ENCODE measurements at places on chromosomes 16 and 17.
A peak's percentile ranks its signal among the peaks of the same experiment; 100 is the strongest.

- DNase-seq, result no peak
Observed at GRCh38 chr17:3276126-3276525, 22.0 kb downstream of the OR3A1 start.

GRCh38 chr17:50922721-50923405 is 56.7 kb upstream of the TOB1 start:
- DNase-seq, result no peak

- no peak for DNase-seq
Observed at GRCh38 chr17:2453325-2453724, 52.5 kb upstream of the MNT start.

DNA sequence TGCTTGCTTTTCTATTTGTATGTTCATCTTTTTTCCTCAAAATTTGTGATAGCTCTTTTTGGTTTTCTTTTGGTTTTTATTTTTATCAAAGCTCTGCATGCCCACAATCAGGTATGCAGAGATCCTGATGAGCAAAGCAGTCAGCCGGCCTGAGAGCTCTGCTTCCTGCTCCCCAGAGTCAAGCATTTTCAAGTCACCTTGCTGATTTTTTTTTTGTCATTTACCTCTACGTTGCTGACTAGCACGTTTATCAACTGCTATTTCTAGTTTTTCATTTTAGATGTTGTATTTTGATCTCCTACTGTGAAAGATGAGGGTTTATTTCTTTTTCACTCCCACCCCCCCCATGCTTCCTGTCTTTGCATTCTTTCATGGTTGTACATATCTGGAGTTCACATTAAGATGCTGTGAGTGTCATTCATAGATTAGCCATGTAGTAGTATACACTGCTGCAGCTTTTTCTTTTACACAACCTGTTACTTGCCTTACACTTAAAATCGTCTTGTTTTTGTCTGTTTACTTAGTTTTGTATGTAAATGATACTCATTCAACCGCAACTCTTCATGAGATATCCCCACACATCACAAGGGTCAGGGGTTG is 196.2 kb downstream of the LGALS9B start:
- DNase-seq, result no peak

- DNase-seq, result no peak
Observed at GRCh38 chr16:89200850-89201411, 594 bp upstream of the SLC22A31 start.

GRCh38 chr16:83574388-83574787 is 233.4 kb upstream of the HSBP1 start:
- no peak for DNase-seq

- no peak for DNase-seq
Observed at GRCh38 chr16:73385696-73386095, 337.8 kb upstream of the ZFHX3 start.

DNA sequence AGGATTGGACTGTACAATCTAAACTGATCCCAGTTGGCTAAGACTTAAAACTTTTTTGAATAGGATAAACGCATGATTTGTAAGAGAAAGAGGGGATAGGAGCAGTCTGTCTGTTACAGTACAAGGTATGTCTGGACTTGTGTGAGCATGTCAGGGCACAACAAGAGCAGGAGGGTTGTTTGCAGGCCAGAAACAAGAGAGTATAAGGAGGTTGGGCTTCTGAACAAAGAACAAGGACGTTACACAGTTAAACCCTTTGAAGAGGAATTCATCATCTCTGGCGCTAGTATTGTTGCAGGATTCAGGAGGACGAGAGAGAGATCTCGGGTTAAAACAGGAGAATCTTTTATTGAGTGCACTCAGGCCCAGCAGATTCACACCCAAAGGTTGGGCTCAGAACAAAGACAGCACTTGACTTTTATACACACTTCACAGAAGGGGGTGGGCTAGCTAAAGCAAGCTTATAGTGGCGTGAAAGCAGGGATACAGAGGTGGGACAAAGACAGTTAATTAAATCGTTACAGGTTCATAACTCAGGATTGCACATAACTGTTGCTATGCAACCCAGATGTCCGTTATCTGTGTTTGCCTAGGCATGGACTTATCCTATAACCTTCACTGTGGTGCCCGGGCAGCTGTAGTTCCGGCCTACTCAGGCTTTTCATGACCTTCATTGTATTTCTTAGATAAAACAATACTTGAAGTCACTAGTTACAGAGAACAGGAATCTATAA is 34.3 kb downstream of the SEC14L1 start:
- DNase-seq, result no peak

GRCh38 chr16:67146523-67147357 is 4.1 kb downstream of the B3GNT9 start:
- no peak for DNase-seq

DNA sequence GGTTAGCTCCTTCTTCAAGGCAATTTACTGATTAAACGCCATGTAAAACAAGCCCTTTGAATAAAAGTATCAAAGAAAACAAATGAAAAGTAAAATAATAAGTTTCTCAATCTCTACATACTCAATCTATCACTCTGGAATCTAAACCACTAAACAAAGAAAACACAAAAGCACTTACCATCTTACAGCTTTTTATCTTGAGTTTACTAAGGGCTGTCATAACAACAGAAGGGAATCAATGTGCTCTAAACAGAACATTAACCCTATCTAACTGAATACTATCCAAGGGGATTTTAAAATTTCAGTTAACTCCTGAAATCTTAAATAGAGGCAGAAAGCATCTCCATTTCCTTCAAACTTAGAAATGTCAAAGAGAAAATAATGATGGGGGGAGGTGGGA is 3.4 kb downstream of the SKA2 start:
- no peak for DNase-seq

DNA sequence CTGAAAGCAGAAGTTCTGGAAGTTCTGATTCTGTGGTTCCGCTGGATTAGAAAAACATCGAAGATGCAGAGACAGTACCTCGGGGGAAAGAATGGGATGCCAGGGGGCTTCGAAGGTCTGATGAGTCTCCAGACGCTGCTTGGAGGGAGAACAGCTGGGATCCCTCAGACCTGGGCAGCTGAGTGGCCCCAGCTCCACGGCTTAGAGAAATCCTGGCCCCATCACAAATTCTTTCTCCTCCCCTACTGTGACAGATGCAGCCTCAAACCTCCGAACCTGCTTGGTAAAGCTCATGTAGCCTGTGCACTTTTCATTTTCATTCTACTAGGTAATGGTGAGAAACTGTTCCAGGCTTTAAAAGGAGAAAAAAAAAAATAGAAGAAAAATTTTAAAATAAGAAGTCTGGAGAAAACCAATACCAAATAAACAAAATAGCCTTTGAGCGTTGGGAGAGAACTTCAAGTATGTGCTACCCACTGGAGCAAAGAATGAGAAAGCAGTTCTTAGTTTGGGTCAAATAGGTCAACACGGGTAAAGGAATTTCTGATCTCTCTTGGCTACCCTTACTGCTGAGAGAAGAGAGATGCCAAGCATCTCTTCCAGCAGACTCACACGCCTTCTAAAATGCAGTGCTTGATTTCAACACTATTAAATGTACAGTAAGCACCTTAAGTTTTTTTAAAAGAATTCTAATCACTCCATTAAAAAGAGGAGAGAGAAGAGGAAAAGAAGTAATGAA is 19.9 kb downstream of the MAF start:
- no peak for DNase-seq

- no peak for DNase-seq
Observed at GRCh38 chr17:70074956-70075355, at the start of gene KCNJ16. TSS of gene KCNJ16 (plus strand) at chr17:70075225. CDS start at chr17:70132088, 56,863 bp downstream.

DNA sequence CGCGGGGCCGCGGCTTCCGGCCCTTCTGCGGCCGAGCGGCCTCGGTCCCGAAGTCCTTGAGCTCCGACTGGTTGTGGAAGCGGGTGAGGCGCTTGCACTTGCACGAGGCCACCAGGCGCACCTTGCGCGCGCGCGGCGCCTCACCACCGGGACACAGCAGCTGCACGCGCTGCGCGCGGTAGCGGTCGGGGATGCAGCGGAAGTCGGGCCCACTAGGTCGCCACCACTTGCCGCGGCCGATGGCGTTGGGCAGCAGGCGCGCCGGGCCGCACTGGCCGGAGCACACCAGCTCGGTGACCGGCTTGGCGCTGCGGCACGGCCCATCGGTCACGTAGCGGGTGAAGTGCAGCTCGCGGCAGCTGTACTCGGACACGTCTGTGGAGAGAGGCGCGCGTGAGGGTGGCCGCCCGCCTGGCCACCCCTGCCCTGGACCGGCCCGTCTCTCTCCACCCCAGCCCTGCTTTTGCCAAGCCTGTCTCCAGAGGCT is 3.2 kb downstream of the SOST start:
- DNase-seq, result no peak

- no peak for DNase-seq
Observed at GRCh38 chr16:52256310-52257078, 290.4 kb downstream of the TOX3 start.

GRCh38 chr16:70749681-70750601 is 51.0 kb downstream of the VAC14 start:
- no peak for DNase-seq

- DNase-seq, result peak; percentile 30
Observed at GRCh38 chr16:56423584-56424403, 1.6 kb downstream of the AMFR start.

- no peak for DNase-seq
Observed at GRCh38 chr17:59234631-59235030, 14.3 kb downstream of the GDPD1 start.

GRCh38 chr17:68057531-68057952 is 22.0 kb downstream of the KPNA2 start:
- DNase-seq, result no peak

- no peak for DNase-seq
Observed at GRCh38 chr16:62545039-62545438, 508.8 kb upstream of the CDH8 start.

- no peak for DNase-seq
Observed at GRCh38 chr16:30142672-30143346, 19.8 kb upstream of the MAPK3 start.

GRCh38 chr17:514584-514983 is 162.0 kb upstream of the RPH3AL start:
- DNase-seq, result no peak

- DNase-seq, result peak; percentile 70
Observed at GRCh38 chr17:49887086-49887743, 39.3 kb upstream of the TAC4 start.

GRCh38 chr16:825341-826061 is 25.0 kb upstream of the GNG13 start:
- DNase-seq, result peak; percentile 18

- DNase-seq, result no peak
Observed at GRCh38 chr17:21242780-21243515, 10.3 kb downstream of the NATD1 start.

DNA sequence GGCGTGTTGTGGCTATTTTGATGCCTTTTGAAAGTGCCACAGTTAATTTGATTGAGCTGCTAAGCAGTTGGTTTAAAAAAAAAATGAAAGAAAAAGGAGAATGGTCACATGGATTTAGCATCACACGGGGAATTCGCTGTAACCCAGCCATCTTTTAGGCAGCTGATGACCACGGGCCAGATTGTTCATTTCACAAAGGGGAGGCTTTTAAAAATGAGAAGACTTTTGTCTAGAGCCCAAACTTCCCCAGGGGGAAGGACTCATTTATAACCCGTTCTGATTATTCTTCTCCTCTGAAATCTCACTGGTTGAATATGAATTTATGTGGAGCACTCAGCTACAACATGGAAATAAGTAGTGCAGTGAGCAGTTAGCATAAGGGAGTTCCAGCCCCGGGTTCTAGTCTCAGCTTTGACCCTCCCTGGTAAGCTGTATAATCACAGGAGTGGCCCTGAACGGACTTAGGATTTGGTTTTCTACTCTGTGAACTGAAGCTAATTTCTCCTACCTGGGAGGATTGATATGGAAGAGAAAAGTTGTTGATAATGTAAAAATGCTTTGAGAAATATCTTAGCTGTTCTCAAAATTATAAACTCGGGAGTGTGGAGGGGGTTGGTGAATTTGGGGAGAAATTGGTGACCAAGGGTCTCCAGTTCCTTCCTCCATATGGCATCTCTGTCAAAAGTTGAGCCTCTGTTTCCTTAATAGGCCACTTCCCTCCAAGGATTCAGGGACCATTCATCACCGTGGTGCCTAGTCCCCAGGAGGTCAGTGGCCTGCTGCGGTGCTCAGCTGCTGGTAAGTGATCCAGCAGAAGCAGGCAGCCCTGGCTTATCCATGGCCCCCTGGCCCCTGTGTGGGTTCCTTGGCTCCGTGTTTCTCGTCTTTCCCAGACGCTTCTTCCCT is 76.4 kb upstream of the TBX2 start:
- no peak for DNase-seq

DNA sequence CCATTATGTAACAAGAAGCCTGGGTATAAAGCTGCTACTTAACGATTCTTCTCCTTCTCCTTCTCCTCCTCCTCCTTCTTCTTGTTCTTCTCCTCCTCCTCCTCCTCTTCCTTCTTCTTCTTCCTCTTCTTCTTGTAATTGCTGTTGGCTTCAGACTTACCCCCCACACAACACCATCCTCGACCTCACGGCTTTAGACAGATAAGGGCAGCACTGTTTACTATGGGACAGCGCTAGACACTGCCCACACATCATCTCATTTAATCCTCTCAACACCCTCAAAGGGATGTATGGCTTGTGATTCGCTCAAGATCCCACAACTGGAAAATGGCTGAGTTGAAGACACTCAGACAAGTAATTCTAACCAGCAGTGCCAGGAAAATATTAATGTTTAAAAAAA is 60.6 kb upstream of the NOG start:
- DNase-seq, result no peak

- no peak for DNase-seq
Observed at GRCh38 chr17:50123649-50124349, 6.2 kb downstream of the SAMD14 start.

DNA sequence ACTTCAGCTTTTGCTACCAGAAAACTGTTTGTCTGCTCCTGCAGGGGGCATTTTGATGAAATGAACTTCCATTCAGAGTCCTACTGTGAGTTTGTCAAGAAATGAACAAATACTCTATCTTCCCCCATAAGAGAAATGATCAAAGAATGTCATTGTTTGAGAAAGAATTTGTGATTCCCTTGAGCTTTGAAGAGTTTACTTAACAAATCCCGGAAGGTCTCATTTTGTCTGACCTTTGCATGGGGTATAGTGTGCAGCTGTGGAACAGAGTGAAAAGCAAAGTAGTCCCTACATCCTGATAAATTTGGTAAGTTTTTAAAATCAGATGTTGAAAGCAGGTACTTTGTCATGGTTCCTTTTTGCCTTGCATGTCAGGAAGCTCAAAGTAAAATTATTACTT is 178.0 kb downstream of the ABCC12 start:
- DNase-seq, result no peak

GRCh38 chr17:4796552-4796920 is 572 bp downstream of the PSMB6 start:
- peak; percentile 30 for DNase-seq

DNA sequence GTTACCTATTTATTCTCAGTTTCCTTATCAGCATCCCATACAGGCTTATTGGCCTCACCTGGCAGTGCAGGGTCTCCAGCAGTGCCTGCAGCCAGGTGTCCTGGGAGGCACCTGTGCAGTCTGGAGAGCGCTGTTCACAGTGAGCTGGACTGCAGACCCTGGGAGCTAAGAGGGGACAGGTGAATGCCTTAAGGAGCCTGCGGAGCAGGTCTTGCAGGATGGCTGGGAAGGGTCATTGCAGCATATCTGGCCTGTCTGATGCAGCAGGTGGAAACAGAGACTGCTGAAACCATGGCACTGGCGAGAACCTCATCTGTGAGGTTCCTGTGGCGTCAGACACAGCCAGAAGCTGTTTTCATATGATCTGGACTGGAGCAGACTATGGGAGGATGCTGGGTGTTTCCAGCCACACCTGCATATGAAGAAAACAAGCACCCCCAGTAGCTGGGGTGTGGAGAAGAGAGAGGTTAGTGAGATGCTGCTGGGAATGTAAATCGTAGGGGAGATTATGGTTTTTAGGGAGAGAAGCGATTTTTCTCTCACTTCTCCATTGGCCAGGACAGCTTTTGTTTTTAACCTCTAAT is 77.0 kb downstream of the NTN1 start:
- DNase-seq, result no peak
